Non-pigmented ciliary epithelial cell (primary cell): ENCODE measurements at places on chromosomes 2 and 18.

GRCh38 chr2:30611583-30611982, 164.5 kb downstream of the LCLAT1 start:
- DNase-seq: no peak

- DNase-seq: no peak
Observed at GRCh38 chr2:222989431-222989830, 62.6 kb upstream of the KCNE4 start.

DNA sequence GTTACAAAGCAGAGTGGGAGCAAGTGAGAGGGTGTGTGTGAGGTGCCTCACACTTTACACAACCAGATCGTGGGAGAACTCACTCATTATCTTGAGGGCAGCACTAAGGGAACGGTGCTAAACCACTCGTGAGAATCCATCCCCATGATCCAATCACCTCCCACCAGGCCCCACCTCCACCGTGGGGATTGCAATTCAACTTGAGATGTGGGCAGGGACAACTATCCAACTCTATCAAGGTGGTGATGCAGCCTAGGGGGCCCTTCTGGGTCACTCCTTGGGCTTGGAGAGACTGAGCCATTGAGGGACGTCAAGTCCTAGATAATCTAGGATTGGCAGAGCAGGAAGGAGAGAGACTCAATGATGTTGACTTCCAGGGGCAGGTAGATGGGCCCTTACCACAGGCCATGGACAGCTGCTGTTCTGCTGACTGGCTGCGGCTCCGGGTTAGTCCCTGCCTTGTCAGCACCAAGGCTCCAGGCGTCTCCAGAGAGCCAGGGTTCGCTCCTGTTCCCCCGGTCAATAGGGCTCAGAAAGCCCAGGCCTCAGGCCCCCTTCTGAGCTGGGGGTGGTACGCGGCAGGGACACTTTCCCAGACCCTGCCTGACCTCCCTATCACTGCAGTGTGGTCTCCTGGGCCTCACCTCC, 193.2 kb upstream of the HS6ST1 start:
- no peak for DNase-seq

GRCh38 chr2:60371681-60372080, 181.8 kb downstream of the BCL11A start:
- no peak for DNase-seq

DNA sequence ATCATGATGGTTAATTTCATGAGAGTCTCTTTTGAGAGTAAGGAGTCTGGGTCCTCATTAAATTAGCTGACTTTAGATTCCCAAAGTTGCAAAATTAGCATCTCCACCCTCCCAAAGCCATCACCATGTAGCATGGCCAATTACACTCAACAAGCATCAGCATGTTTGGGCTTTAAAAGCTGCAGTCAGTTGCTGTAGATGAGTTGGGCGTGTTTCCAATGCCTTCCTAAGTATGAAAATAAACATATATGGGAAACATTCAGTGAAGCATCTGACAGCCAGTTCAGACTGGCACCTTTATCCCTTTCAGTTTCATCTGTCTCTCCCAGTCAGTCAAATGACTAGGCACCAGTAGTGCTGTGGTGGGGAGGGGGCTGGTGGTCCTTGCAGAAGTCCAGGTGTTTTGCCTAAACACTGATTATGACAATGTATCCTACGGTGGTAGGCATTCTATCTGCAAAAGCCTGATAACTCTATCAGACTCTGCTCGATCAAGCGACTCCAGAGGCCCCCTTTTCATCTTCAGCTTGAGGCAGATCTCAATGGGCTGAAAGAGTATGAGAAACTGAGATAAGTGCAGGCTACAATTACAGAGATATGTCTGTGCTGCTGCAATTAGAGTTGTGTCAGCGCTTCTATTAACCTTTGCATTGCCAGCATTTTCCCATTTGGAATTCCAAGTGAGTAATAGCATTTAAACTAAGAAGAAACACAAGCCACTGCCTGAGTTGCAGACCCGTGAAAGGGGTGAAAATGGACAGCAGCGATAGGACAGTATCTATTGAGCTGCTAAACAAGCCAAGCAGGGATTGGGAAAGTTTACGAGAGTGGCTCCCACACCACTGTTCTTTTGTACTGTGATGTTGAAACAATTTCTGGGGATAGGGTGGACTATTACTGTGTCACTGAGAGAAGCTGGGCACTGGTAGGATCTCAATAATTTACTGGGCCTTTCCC, 67.3 kb upstream of the SPOPL start:
- no peak for DNase-seq

- DNase-seq: no peak
Observed at GRCh38 chr2:118177318-118177717, 89.0 kb downstream of the INSIG2 start.

- DNase-seq: no peak
Observed at GRCh38 chr18:34650121-34650545, 60.0 kb upstream of the DTNA start.

DNA sequence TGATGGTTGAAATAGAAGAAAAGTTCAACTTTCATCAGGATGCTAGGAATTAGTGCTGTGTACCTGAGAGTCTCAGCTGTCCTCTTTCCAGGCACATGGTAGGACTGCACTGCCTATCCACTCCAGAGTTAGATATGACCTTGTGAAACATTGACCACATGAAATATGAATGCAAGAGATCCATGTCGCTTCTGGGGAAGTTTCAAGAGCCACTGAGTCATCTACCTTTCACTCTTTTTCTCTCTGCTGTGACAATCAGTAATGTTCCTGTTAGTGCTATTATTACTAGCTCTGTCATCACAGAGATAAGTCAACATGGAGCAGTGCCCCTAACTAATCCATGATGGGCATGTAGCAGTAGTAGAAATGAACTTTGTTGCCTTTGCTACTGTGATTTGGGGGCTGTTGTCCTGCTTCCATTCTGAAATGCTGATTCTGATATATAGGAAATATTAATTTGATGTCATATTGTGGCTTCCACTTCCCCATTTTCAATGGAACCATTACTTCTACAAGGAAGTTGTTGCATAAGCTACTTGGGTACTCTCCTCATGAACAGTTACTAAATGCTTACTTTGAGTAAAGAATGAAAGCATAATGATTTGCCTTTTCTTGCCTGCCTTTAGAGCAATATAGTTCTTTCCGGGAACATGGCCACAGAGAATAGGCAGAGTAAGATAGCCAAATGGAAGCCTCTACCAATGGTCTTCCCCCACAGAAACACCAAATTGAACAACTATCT, 192.8 kb upstream of the ZNF521 start:
- DNase-seq: no peak

- DNase-seq: no peak
Observed at GRCh38 chr18:55489034-55489986, 98.7 kb downstream of the TCF4 start.

- DNase-seq: no peak
Observed at GRCh38 chr2:105005181-105005951, 32.5 kb upstream of the MRPS9 start.

- DNase-seq: no peak
Observed at GRCh38 chr2:72841462-72842125, 15.8 kb upstream of the EXOC6B start.

- no peak for DNase-seq
Observed at GRCh38 chr18:55763805-55764204, 175.8 kb upstream of the TCF4 start.

- no peak for DNase-seq
Observed at GRCh38 chr18:1361936-1362335, 457.3 kb downstream of the ADCYAP1 start.

GRCh38 chr2:241817126-241817820, 8.3 kb downstream of the NEU4 start:
- DNase-seq: no peak

- DNase-seq: no peak
Observed at GRCh38 chr2:37800176-37800858, 124.8 kb upstream of the RMDN2 start.

DNA sequence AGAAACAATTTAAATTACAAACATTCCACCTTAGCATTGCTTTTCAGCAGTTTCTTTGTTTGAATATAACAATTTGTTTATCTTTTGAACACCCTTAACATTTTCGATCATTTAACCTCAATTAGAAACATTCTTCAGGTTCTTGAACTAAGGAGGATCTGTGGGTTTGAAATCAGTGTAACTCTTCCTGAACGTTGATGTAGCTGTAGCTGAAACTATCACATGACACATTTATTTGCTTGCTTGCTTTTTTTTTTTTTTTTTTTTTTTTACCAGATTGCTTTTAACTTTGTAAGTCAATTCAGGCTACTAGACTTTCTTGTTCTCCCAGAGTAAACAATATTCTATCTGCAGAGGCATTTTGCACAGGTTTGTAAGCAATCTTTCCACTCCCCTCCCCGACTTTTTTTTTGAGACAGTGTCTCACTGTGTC, 47.6 kb downstream of the GPD2 start:
- no peak for DNase-seq

DNA sequence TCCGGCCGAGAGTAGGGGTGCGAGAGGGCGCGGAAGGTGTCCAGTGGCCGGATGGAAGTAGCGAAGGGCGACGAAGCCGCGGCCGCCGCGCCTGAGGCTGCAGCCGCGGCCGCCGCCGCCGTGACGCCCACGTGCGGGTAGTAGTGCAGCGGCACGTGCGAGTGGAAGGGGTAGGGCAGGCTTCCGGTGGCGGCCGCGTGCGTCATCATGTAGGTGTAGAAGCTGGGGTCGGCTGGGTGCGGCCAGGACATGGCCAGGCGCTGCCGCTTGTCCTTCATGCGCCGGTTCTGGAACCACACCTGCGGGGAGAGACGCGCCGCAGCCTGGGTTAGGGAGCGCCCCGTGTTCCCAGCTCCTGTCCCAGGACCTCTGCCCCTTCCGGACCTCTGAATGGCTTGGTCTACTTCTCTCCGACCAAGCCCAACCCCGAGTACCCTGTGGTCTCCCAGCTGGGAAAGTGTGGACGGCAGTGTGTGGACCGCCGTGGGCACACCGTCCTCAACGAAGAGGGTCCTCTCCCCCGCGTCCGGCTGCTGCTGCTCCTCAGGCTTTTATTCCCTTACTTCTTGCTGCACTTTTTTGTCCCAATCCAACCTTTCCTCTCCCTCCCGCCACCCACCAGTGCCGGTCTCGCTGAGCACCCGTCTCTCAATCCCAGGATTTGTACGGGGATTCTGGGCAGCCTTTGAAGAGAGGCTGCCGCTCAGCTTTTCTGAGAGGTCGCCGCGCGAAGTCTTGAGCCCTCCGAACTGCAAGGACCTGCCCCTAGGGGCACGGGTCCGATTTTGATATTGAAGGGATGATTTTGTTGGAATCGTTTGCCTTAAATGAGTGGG, 3.0 kb downstream of the EVX2 start:
- DNase-seq: no peak

DNA sequence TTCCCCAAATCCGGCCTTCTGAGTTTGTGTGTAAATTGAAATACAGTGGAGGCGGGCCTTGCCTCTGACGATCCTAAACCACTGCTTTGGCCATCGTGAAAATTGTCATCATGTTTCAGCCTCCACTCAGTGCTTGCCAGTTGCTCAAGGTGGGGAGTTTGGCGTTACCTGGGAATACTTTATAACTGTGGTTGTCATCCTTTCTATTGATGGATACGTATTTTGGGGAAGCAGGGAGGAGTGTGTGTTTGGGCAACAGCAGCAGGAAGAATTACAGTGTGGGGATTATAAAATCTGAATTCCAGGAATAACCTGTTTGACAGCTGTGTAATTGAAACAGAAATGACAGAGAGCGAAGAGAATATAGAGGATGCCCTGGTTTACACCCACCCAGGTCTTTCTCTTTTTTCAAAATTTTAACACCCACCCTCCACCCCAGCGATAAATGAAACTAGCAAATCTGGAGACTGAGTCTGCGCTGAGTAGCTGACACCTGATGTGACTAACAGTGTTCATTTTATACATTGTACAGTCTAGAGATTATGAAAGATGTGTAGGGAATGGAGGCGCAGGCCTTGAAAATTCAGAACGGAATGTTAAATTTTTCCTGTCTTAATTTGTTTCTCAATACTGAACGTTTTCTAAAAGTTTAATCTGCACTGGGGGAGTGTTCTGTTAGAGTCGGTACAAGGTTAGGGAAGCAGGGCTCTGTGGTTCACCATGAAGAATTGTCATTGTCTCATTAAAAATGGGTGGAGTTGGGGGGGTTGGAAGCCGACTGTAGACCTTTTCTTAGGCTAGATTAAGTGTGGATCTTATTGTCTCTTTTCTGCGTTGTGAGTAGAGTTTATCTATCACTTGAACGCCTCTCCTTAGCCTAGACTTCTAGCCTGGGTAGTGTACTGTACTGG, 1.6 kb downstream of the MAP4K4 start:
- no peak for DNase-seq

DNA sequence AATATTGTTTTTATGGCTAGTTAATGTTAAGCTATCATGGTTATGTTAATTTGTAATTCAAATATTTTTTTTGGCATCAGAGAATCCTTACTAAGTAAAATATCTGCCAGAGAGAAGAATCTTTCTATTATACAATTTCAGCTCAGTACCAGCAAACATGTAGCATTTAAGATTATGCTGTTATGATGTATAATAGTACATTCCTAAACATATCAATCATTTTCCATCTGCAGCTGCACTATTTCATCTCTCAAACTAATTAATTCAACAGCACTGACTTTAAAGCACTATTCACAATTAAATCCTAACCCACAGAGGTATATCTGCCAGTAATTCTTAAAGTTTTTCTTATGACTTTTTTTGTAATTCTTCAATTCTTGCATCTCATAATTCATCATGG, 250.6 kb downstream of the CD226 start:
- DNase-seq: no peak

DNA sequence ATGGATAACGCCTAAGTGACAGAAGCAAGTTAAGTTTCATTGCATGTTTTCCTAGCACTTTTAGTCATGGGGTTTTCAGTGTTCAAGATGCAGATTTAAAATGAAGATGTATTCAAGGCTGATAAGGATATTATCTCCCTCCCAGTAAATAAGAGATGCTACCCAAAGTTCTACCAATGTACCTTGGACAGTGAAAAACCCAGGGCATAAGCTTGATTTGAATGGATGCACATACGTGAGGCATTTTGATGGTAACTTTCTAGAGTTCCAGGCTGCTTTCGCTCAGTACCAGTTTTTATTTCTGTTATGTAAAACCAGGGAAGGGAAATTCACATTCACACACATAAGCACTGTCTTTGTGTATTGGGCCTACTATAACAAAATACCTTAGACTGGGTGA, 90.3 kb downstream of the STK39 start:
- no peak for DNase-seq

DNA sequence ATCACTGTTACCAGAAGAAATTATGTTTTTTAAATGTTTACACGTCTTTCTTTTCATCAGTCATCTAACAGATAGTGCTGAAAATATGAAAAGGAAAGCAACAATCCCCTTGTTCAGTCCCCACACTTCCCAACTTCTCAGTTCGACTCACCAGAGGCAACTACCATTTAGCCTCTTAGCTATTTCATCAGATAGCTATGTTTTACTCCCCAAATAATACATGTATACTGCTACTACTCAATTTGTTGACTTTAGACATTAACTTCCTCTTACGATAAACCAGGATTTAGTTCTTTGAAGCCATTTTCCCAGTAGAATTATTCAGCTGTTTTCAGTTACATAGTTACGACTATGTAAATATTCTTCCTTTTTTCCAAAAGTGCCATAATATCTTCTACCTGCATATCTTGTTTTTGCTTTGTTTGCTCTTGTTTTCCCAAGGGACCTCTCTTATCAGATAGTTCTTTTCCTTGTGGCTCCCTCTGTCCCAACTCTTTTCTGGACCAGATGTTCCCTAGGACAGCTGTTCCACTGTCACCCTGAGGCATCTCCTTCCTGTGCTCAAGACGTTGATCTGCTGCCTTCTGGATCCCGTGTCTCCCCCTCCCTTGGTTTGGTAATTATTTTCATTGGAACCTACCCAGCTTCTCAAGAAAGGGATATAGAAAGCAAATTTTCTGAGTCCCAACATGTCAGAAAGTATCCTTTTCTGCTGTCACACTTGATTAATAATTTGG, 289.3 kb upstream of the TANK start:
- no peak for DNase-seq

GRCh38 chr2:78982638-78983330, 42.7 kb upstream of the REG3G start:
- DNase-seq: no peak
